Choroid plexus epithelial cell (primary cell): ENCODE measurements at places on chromosomes 3 and 15.

DNA sequence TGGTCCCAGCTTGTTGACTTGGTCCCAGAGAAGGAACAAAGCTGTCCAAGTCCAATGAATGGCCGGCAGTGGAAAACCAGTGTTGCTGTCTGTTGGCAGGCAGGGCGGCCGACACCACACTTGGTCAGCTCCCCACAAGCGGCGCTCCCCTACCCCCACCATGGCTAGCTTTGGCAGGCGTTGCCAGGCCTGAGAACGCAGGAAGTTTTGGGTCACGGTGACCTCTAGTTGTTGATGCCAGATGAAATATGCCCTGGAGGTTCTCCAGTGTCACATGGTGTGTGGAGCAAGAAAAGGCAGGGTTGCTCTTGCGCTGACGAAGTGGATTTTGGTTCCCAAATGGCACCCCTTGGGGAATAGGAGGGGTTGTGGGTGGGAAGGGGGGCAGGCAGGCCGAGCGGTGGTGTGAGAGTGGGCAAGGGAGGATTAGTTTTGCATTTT is 72.7 kb upstream of the TPRG1 start:
- no peak for DNase-seq

- no peak for DNase-seq
Observed at GRCh38 chr15:83178869-83179325, 28.7 kb downstream of the HDGFL3 start.

GRCh38 chr3:187021748-187022402 is 91.5 kb downstream of the ST6GAL1 start:
- no peak for DNase-seq

GRCh38 chr3:71636482-71636881 is 53.0 kb upstream of the FOXP1 start:
- DNase-seq = no peak

DNA sequence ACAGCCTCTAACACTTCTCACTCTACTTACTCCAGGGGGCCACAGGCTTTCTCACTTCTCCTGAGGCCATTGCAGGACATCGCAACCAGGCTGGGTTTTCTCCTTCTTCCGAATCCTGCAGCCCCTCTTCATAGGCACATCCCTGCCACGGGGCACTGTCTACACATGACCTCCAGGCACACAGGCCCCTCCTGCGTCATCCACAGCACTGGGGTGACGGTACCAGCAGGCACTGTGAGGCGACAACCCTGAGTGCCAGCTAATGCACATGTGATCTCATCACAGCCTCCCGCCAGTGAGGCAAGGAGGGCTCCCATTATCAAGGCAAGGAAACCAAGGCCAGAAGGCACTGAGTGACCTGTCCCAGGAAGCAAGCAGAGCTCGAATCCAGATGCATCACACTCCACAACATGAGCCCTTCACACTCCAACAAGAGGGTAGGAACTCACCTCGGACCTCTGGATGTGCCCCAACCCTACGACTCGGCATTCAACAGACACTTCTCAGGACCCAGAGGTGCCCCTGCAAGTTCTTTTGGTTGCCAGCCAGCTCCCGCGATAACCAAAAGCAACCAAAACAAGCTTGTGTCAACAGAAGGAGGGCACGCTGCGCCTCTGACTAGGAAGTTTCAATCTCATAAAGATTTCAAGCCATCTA is 16.7 kb downstream of the FAM174B start:
- no peak for DNase-seq
